ENCODE measurements at places on chromosomes 1 and 21.

DNA sequence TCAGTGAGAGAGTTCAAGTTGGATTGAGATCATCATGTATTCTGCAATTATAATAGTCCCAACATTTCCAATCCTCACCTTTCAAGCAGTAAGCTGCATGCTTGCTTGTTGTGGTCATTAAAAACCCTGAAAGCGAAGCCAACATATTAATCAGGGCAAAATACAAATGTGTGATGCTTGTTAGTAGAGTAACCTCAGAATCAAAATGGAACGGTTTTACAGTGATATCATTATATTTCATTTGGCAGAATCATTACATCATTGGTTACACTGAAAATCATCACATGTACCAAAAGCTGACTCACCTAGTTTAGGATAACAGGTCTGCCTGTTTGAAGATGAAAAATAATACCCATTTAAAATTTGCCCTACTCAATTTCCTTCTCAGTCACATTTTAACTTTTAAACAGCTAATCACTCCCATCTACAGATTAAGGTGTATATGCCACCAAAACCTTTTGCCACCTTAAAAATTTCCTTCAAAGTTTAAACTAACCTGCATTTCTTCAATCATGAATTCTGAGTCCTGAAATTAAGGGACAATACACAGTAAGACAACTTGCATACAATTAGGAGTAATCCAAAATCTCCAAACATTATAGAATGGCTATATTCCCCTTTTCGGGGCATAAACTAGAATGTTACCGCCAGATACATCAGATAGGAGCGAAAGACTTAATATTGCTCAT, 3.5 kb downstream of the GAS5 start:
- no peak for DNase-seq
- H3K27ac ChIP-seq = peak overlapping the region; percentile 28
- peaks cover 20% of the 10 kb centered on the region for H3K36me3 ChIP-seq

DNA sequence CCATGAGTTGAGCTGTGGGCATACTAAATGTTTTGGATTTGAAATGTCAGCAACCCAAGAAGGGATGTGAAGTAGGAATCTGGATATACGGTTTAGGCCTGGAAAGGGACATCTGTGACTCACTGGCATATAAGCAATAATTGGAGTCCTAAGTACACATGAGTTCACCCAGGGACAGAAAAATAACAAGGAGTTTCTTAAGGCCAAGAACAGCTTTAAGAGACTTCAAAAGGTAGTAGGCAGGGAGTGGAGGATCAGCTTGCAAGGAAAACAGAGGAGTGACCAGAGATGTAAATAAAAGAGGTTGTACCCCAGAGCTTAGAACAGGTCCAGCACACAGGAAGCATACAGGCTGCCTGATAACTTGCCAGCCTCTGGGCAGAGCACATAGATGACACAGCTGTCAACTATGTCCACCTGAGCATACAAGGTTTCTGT, 28.1 kb downstream of the TMEM50B start:
- no peak overlapping the region for H3K27ac ChIP-seq
- H3K36me3 ChIP-seq = peaks cover 5% of the 10 kb centered on the region
- H3K4me3 ChIP-seq = no peak overlapping the region
- DNase-seq = no peak

DNA sequence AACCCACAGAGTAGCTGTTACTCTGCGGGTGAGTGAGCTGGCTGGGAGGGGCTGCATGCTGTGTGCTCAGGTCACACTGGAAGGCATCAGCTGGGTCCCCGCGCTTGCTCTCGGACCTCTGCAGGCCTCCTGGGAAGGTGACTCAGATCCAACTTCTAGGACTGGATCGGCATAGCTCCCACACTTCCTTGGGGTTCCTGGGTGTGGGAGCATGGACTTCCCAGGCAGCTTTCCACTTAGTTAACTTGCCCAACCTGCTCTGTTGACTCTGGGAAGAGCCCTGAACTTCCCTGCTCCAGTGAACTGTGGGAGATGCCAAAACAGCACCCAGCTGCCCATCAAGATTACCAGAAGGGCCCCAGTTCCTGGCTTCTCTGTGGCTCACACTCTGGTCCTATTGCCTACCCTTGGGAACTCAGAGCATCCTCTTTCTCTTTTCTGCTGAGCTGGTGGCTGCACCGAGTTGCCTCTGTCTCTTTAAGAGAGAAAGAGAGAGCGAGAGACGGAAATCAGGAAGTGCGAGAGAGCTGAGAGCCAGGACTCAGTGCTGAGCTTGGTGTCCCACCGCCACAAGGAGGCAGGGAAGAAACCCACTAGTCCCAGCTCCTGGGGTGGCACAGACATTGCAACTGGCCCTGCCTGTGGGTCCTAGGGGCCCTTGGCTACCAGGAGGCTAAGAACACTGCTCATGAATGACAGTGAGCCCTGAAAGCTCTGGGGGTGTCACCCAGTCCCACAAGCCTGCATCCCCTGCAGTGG, at the start of gene IKBKE:
Gene IKBKE (plus strand): TSS at position 544 of the 759 bp plus-strand sequence. CDS start 2,752 bp downstream, outside the sequence.
- no peaks in the 10 kb centered on the region for H3K27me3 ChIP-seq
- no peaks in the 10 kb centered on the region for H3K36me3 ChIP-seq
- peaks cover 47% of the 10 kb centered on the region for H3K4me1 ChIP-seq
- H3K4me3 ChIP-seq = peak within 1 kb of the TSS; percentile 76

DNA sequence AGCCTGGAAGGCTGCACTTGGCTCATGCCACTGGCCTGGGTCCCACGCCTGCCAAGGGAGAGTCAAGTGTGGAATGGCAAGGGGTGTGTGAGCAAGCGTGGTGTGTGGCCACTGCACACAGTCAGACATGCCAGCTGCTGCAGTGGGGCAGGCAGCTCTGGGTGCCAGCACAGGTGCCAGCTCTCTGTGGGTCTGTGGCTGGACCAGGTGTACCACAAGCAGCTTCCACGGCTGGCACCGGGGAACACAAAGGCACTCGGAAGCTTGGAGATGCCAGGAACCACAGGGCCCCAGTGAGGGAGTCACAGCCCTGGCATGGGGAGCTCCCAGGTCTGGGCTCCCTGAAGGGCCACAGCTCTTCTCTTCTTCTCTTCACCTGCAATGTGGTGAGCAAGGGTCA, 34.8 kb downstream of the ACTL8 start:
- no peak overlapping the region for H3K4me3 ChIP-seq
- H3K4me1 ChIP-seq = no peaks in the 10 kb centered on the region
- no peak for DNase-seq
- no peaks in the 10 kb centered on the region for H3K27me3 ChIP-seq
- no peaks in the 10 kb centered on the region for H3K36me3 ChIP-seq
- H3K27ac ChIP-seq = no peak overlapping the region

DNA sequence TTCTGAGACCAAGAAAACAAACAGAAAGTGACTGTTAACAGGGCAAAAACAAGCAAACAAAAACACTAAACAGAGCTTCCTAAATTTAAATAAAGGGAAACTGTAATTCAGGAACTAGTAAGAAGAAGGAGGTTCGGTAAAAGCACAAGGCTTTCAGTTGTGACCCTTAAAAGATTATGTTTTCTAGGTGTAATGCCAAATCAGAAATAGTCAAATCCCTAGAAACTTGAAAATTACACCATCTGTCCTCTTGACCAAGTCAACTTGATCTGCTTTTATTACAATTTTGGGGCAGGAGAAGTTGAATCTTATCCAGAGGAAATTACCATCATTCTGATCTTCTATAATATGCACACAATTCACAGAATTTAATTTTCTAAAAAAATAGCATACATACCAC, 754.0 kb upstream of the ADGRL4 start:
- no peaks in the 10 kb centered on the region for H3K36me3 ChIP-seq
- no peak overlapping the region for H3K27ac ChIP-seq
- DNase-seq = no peak

GRCh38 chr21:22582026-22582425, 1583.8 kb downstream of the NCAM2 start:
- H3K27ac ChIP-seq = no peak overlapping the region
- H3K4me3 ChIP-seq = no peak overlapping the region
- no peaks in the 10 kb centered on the region for H3K36me3 ChIP-seq
- DNase-seq = no peak
- no peaks in the 10 kb centered on the region for H3K27me3 ChIP-seq
- peaks cover 3% of the 10 kb centered on the region for H3K4me1 ChIP-seq

GRCh38 chr1:236615399-236616148, 11.3 kb upstream of the HEATR1 start:
- H3K36me3 ChIP-seq = no peaks in the 10 kb centered on the region
- no peaks in the 10 kb centered on the region for H3K4me1 ChIP-seq
- H3K27ac ChIP-seq = no peak overlapping the region
- peaks cover 20% of the 10 kb centered on the region for H3K27me3 ChIP-seq

DNA sequence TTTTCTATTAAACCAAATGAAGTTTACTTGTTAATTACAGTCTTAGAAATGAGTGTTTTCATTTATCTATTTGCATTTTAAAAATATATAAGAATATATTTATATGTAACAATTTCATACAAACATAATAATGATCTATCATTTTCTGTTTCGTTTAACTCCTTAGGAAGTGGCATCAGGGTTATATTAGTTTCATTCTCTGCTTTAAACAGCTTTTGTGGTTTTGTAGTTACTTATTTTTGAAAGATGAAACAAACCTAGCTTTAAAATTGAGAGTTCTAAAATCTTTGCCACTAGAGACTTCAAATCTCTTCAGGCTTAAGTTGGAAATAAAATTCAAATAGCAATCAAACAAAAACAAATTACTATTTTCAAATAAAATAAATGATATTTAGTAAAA, 2110.6 kb downstream of the MRPL39 start:
- no peak for DNase-seq
- H3K27me3 ChIP-seq = no peaks in the 10 kb centered on the region
- H3K36me3 ChIP-seq = no peaks in the 10 kb centered on the region
- no peak overlapping the region for H3K4me3 ChIP-seq
- no peaks in the 10 kb centered on the region for H3K4me1 ChIP-seq

- peak; percentile 36 for DNase-seq
- H3K4me1 ChIP-seq = no peaks in the 10 kb centered on the region
- H3K4me3 ChIP-seq = no peak overlapping the region
- no peak overlapping the region for H3K27ac ChIP-seq
These were observed 141.8 kb downstream of the AKT3 start for GRCh38 chr1:243708210-243708609.

GRCh38 chr1:79773385-79773784, 766.9 kb upstream of the ADGRL4 start:
- H3K27ac ChIP-seq = no peak overlapping the region
- DNase-seq = no peak
- H3K4me3 ChIP-seq = no peak overlapping the region
- no peaks in the 10 kb centered on the region for H3K36me3 ChIP-seq
- H3K27me3 ChIP-seq = no peaks in the 10 kb centered on the region
- H3K4me1 ChIP-seq = no peaks in the 10 kb centered on the region

GRCh38 chr1:75415187-75415586, 195.7 kb downstream of the SLC44A5 start:
- no peaks in the 10 kb centered on the region for H3K36me3 ChIP-seq
- no peaks in the 10 kb centered on the region for H3K27me3 ChIP-seq
- H3K4me1 ChIP-seq = no peaks in the 10 kb centered on the region

GRCh38 chr1:151515265-151515664, 4.1 kb downstream of the CGN start:
- H3K27me3 ChIP-seq = peaks cover 6% of the 10 kb centered on the region
- H3K4me3 ChIP-seq = no peak overlapping the region
- no peak overlapping the region for H3K27ac ChIP-seq
- H3K4me1 ChIP-seq = peaks cover 8% of the 10 kb centered on the region
- H3K36me3 ChIP-seq = no peaks in the 10 kb centered on the region

- no peak overlapping the region for H3K27ac ChIP-seq
- H3K4me1 ChIP-seq = peaks cover 20% of the 10 kb centered on the region
- no peak for DNase-seq
- H3K36me3 ChIP-seq = no peaks in the 10 kb centered on the region
These were observed 99.1 kb downstream of the PPIAL4G start for GRCh38 chr1:148383966-148384365.

GRCh38 chr1:31920956-31921355, 17.2 kb downstream of the PTP4A2 start:
- DNase-seq = no peak
- no peak overlapping the region for H3K27ac ChIP-seq
- no peaks in the 10 kb centered on the region for H3K27me3 ChIP-seq
- peaks cover 16% of the 10 kb centered on the region for H3K4me1 ChIP-seq

GRCh38 chr21:16074950-16075489, 345.2 kb downstream of the USP25 start:
- no peak overlapping the region for H3K27ac ChIP-seq
- H3K36me3 ChIP-seq = no peaks in the 10 kb centered on the region
- no peaks in the 10 kb centered on the region for H3K27me3 ChIP-seq

Measured in common myeloid progenitor, CD34-positive (primary cell).